NCI-H187 treated with DMSO at 0.1 percent for 48 hours (cell line): ENCODE measurements at places on chromosomes 5 and 9.

DNA sequence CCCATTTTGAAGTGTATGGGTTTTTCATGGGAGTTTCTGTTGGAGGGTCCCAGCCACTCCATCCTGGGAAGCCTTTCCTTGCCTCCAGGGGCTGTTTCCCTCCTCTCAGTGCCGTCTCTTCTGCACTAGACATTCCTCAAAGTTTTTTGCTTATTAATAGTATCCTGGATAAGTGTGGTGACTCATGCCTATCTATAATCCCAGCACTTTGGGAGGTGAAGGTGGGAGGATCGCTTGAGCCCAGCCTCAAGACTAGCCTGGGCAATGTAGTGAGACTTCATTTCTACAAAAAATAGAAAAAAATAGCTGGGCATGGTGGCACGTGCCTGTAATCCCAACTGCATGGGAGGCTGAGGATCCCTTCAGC, 43.1 kb downstream of the RALGPS1 start:
- DNase-seq = no peak

DNA sequence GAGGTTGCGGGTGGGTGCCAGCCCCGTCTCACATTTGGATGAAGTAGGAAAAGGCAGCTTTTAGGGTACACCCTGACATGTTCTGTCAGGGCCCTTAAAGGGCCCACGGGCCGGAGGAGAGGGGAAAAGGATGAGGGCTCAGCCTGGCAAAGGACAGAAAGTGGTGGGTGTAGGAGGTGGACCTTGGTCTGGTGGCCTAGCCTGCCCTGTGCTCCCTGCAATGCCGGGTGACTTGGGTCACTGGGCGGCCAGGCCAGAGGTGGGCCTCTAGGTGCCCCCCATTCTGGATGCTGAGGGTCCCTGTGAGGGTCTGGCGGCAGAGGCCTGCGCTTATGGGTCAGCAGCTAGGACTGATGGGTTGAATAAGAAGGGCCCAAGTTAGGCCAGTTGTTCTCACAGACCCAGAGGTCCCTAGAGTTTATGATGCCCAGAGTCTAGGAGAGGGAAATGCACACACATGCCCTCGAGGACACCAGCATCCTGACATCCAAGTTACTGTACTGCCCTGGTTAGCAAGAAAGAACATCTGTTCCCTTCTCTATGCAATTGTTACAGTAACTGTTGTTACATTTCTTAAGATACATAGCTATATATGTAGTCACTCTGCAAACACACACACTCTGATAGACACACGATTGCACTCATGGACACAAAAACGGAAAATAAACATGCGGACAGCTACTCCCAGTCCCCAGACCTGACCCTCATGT, 12.5 kb downstream of the TRIM7 start:
- no peak for DNase-seq

DNA sequence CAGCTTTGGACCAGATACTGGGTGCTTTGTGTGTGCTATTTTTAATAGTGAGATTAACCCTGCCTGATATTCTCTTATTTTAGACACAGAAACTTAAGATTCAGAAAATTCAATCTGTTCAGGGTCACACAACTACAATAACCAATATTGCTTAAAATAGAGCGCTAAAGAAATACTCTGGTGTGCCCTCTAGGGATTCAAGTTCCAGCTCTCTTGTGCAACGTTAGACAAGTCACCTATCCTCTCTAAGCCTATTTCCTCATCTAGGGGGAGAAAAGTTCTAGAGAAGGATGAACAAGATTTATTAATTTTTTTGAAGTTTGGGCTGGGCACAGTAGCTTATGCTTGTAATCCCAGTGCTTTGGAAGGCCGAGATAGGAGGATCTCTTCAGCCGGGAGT, 2.1 kb upstream of the SCAI start:
- no peak for DNase-seq

GRCh38 chr5:180639741-180640610, 9.4 kb downstream of the FLT4 start:
- DNase-seq = no peak

GRCh38 chr9:5876711-5877110, 14.0 kb upstream of the MLANA start:
- no peak for DNase-seq

GRCh38 chr9:125843646-125844045, 96.5 kb downstream of the PBX3 start:
- DNase-seq = no peak

DNA sequence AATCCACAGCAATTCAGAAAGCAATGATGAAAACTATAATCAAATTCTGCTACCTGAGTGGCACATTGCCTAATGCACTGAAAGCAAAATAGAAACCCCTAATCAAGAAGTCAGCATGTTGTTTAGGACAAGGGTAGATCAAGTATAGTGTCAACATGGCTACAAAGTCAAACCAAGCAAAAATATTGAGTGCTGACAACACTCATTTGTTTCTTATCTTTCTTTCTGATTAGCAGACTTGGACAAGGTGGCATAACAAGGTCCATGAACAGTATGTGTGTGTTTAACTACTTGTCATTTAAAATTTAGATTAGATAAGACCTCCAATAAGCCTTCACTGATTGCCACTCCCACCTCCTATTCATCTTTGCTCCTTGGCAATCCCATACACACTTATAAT, 332.4 kb downstream of the KIAA0825 start:
- no peak for DNase-seq

- DNase-seq = no peak
Measured at GRCh38 chr5:60810438-60811085, 33.5 kb downstream of the ELOVL7 start.

GRCh38 chr5:33762859-33763258, 128.9 kb downstream of the ADAMTS12 start:
- DNase-seq = no peak

- no peak for DNase-seq
Measured at GRCh38 chr9:96680812-96681499, 25.8 kb upstream of the PRXL2C start.

GRCh38 chr5:169798906-169799660, 162.0 kb downstream of the DOCK2 start:
- DNase-seq = no peak

DNA sequence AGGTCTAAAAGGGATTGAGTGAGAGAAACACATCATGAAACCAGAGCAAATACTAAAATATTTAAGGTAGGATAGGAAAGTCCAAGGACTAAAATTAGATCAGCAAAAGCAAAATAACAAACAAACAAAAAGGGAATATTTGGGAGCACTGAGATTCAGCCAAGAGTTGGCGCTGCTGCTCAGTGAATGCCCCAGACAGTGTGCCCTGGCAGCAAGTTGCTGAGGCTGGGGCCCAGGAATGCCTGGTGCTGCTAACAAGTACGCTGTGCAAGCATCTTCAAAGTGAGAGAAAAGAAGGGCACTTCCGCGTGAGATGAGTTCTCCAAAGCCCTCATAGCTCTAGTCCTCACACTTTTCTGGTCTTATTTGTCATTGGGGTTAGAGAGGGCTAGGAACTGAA, 603.3 kb downstream of the EFNA5 start:
- no peak for DNase-seq

DNA sequence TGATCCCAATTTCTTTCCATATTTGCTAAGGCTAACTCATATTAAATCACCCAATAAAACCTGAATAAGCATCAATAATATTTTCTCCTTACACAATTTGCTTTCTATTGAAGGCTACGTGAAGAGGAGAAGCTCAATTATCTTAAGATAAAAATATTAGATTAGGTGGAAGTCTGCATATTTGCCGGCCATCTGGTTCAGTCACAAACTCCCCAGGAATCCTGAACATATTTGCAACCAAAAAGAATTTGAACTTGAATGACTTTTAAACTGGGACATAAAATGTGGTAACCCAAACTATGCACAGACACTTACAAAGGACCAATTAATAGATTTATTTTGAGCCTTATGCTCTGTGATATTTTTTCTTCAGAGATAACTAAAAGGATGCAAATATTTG, 92.3 kb downstream of the HAPLN1 start:
- DNase-seq = no peak

- no peak for DNase-seq
Measured at GRCh38 chr9:4831944-4832343, 39.2 kb downstream of the RCL1 start.

DNA sequence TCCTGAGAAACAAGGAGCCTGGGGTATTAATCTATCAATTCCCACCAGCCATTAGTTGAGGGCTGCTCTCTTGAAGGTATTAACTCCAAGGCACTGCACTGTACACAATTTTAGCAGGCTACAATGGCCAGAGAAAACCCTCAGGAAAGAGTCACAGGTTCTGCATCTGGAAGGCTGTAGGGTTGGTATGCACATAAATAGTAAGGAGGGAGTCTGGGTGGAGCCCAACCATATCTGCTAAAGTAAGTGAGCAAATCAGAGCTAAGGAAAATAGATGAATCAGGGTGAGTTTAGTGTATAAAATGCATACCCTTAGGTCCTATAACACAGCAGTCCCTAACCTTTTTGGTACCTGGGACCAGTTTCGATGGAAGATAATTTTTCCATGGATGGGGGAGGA, 18.2 kb downstream of the TMEM215 start:
- DNase-seq = no peak

DNA sequence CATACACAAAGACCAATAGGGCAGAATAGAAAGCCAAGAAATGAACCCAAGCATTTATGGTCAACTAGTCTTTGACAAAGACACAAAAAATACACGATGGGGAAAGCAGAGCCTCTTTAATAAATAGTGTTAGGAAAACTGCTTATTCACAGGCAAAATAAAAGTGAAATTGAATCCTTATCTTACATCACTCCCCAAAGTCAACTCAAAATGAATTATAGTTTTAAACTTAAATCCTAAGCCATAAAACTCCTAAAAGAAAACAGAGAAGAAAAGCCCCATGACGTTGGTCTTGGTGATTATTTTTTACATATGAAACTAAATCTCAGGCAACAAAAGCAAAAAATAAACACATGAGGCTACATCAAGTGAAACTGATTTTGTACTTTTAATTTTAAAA, 46.8 kb downstream of the CHSY3 start:
- no peak for DNase-seq

DNA sequence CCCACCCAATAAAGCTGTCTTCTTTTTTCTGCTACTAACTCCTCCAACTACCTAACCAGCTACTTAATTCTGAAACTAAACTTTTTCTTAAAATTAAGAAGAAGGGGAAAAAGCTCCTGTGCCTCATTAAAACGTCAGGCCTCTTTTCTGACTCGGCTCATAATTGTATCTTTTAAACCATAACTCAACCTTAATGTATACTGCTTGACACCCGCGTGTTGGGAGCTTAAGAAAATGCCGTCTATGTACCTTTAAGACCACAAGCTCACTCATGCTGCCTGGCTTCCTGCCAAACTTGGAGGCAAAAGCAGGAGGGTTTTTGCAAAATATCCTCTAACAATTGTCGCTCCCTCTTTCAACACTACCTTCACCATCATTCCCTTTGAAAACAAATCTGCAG, 5.0 kb downstream of the EBF1 start:
- peak; percentile 75 for DNase-seq

GRCh38 chr9:126638571-126639132, 24.9 kb downstream of the LMX1B start:
- no peak for DNase-seq

- no peak for DNase-seq
Measured at GRCh38 chr5:28402590-28403301, 1364.4 kb upstream of the CDH9 start.

- DNase-seq = no peak
Measured at GRCh38 chr9:93112864-93113389, 16.9 kb downstream of the CARD19 start.

- DNase-seq = no peak
Measured at GRCh38 chr9:135116881-135117280, 29.4 kb downstream of the OLFM1 start.

DNA sequence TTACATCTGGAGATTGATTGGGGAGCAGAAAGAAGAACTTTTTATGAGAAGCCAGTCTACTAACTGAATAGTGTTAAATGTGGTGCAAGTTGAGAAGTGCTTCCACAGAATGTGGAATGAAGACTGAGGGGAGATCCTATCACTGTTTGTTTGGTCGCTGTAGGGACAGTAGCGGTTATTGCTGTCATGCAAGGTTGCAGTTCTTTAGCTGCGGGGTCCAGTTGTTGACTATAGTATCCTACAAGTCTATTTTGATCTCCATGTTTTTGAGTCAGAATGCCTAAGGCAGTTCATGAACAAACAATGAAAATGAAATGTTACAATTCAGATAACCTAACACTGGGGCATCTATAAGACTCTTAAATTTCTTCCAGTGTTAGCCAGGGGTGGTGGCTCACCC, 45.3 kb upstream of the PDZD2 start:
- DNase-seq = no peak

DNA sequence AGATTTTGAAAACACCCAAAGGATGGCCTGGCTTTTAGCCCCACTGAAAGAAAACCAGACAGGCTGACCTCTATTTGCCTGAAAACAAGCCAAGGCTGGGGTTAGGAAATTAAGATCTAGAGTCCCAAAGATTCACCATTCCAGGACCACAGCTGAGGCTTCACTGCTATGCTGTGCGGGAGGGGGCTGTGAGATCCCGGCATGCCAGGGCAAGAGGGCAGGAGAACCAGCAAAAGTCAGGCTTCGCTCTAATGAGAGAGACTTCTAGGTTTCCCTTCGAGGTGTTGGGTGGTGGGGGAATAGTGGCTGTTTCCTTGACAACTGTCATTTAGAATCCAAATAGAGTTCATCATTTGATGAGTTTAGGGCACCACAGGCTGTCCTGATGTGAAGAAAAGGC, 152.9 kb upstream of the NFIB start:
- no peak for DNase-seq

DNA sequence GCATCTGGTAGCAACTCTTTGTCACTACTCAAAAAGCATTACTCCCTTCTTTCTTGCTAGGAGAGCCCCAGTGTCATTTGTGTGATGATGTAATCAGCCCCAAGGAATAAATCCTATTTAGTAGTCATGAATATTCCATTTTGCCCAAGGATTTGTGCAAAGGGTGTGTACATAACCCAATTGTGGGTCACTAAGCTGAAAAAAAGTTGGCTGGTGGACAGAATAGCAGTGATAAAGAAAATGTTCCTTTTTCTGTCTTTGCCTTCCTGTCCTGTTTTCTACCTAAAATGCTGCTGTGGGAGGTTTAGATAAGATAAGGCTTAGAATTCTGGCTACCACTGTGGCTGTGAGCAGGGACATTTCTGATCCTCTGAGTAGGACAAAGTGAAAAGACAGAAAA, 223.1 kb upstream of the ITGA1 start:
- no peak for DNase-seq

- DNase-seq = no peak
Measured at GRCh38 chr5:7419846-7420245, 23.9 kb downstream of the ADCY2 start.

GRCh38 chr5:95530416-95530815, 24.4 kb downstream of the SKIC3 start:
- DNase-seq = no peak

- no peak for DNase-seq
Measured at GRCh38 chr5:79829260-79829659, 139.6 kb downstream of the CMYA5 start.

GRCh38 chr5:131635684-131636572, 899 bp upstream of the RAPGEF6 start:
- no peak for DNase-seq

GRCh38 chr5:74390822-74391221, 249.7 kb downstream of the ENC1 start:
- DNase-seq = no peak
